ENCODE measurements at places on chromosomes 13 and 19.

DNA sequence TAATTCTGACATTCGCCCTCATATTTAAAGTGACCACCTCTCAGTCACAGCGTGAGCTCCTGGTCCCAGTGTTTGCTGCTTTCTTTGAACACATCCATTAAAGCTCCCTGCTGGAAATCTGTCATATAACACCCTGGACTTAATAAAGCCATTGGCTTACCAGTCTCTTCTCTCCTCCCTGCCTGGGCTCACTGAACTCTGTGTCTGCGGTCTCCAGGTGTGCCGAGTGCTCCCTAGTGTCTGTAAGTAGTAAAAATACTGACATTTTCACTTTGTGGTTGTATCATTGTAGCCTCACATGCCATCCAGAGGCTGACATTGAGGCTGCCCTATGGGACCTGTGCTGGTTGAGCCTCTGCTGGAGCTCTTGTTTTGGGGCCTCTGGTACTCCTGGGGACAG lies 2.6 kb upstream of the PSG11 start:
- no peak for DNase-seq

GRCh38 chr19:40576585-40577451 lies at the start of gene SHKBP1:
TSS of gene SHKBP1 (plus strand) at chr19:40576873. CDS start at chr19:40576900, 27 bp downstream.
- peak; percentile 97 for DNase-seq

DNA sequence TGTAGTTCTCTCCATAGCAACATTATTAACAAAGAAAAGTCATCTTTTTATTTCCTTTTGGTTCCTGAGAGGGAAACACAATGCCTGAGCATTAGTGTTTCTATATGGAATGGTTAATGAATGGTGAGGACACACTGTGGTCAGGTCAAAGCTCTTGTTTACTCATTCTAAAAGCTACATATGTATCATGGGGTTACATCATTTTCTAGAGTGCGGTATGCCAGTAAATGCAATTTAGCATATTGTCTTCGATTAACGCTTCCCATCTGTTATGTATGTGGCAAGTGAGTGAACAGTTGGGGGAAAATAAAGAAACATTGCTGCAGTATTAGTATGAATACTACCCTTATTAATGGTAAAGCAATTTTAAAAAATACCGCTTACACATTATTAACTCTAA lies 1152.2 kb upstream of the SPRY2 start:
- DNase-seq = no peak

DNA sequence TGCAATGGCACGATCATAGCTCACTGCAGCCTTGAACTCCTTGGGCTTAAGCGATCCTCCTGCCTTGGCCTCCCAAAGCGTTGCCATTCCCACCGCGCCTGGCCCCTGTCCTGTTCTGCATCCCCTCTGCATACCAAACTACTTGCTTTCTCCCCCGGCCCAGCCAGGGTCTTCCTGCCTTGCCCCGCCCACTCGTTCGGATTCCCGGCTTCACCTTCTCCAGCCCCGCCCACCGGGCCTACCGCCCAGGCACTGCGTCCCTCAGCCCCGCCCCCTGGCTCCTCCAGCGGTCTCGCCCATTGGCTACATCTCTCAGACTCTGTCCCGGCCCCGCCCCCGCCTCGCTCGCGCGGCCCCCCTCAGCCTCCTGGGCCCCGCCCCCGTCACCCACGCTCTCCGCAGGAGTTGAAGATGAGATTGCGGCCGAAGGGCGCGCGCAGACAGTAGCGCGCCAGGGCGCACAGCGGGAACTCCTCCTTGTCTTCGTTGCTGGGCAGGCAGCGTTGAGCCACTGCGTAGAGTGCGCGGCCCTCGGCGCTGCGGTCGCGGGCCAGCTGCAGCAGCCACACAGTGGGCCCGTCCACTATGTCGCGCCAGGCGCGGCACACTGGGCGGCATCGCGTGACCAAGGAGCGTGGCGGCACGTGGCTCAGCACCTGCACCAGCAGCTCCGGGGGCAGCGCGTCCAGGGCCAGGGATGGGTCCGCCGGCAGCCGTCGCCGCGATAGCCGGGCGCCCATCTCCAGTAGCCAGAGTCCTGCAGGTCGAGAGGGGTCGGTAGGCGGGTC lies 19.0 kb downstream of the MRPS12 start:
- DNase-seq = peak; percentile 82

- DNase-seq = no peak
Observed at GRCh38 chr19:4043966-4044715, 22.6 kb downstream of the ZBTB7A start.

DNA sequence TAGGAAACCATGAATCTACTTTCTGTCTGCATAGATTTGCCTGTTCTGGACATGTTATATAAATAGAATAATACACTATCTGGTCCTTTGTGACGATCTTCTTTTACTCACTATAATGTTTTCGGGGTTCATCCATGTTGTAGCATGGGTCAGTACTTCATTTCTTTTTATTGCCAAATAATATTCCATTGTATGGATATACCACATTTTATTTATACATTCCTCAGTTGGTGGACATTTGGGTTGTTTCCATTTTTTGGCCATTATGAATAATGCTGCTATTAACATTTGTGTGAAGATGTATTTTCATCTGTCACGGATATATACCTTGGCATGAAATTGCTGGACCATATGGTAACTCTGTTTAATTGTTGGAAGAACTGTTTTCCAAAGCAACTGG lies 6.8 kb downstream of the BIVM start:
- DNase-seq = no peak

DNA sequence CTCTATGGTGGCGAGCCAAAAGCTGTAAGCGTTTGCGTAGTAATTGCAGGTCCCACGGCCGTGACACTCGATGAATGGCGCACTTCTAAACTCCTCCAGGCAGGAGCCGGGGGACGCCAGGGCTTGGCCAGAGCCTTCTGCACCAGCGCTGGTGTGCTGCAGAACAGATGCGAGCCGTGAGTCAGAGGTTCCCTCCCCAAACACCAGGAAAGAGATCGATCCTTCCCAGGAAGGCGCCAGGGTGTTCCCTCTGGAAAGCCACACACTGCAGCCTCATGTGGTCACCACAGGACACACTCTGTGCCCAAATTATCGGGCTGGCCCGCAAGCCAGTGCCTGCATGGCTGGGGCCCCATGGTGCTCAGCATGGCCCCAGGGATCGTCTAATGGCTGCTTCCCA lies 154.6 kb downstream of the COL4A1 start:
- no peak for DNase-seq

- peak; percentile 67 for DNase-seq
Observed at GRCh38 chr13:32911506-32911905, 104.7 kb upstream of the KL start.

GRCh38 chr19:20926796-20927195 lies 3.7 kb downstream of the ZNF85 start:
- no peak for DNase-seq

DNA sequence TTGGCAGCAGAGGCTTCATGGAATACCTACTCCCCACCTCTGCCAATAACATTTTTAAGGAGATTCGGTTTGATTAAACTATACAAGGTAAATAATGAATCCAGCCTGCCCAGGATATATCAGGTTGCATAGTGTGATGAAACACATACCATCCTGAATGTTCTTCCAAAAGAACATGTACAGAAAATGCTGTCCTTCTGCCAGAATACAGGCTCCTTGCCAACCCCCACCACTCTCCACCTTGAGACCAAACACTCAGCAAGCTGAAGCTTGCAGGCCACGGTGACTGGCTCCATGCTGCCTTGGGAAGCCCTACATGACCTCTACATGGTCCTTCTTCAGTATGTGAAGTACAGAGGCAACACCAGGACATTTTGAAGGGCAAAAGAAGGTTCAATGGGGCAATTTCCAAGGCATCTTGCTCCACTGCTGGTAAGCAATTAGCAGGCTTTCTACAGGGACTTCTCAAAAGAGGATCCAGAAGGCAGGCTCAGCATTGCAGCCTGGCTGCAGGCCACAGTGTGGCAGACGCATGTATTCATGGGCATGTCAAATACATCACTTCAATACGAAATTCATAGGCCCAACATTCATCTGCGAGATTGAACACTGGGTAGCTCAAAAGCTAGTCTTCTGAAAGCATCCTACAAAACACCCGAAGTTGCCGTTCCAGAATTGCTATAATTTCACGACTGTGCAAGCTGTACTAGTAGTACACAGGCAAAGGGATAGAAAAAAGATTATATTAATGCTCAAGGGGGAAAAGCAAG lies 62.4 kb upstream of the SERP2 start:
- peak; percentile 48 for DNase-seq

GRCh38 chr13:91313103-91313502 lies 34.4 kb upstream of the MIR17HG start:
- DNase-seq = peak; percentile 30

DNA sequence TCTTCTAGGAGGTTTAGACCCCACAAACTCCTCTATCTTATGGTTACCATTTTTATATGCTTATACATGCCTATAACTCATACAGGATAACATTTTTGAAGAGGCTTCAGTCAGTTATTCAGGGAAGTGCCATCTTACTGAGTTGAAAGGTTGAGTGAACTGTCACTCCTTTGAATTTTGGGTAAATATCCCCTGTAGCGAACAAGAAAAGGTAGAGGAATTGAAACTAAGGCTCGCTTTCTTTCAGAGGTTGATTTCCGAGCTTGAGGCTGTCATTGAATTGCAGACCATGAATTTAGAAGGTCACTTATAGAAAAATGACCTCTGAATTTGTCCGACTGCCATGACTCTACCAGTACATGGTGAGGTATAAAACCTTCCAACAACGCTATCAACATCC lies 35.1 kb downstream of the MICU2 start:
- DNase-seq = no peak

All from cardiac fibroblast (primary cell).